ENCODE measurements at places on chromosomes 7 and 10. TPM values are rescaled to one million over a fixed set of nuclear protein-coding genes. Genes with fewer than 3 reads are reported as not detected.

The STEAP1B gene
- total RNA-seq = not detected

The SGCE gene
- total RNA-seq = 1.5 TPM

The CFAP69 gene
- total RNA-seq = not detected

The CHCHD3 gene
- total RNA-seq = 31.5 TPM

The LIPK gene
- not detected for total RNA-seq

The SLC16A12 gene
- total RNA-seq = not detected

The RARRES2 gene
- total RNA-seq = not detected

The MYH16 gene
- total RNA-seq = not detected

The PARD3 gene
- total RNA-seq = 0.79 TPM

The MLXIPL gene
- total RNA-seq = not detected

The CALHM3 gene
- total RNA-seq = not detected

DNA sequence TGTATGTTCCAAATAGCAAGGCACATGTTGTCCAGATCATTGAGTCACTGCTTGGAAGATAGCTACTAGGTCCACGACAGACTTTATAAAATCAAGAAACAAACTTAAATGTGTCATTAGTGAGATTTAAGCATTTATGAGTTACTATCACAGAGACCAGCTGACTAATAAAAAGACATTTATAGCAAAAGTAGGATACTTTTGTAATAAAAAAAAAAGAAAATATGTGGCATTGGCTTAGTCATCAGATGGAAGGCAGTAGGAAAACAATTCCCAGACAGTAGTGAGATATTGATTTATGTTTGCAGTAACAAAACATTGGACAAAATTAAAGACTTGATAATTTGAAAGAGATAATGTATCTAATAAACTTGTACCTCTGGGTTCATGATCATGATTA, 881.0 kb upstream of the LRRN3 start:
- DNase-seq = no peak

- no peak for DNase-seq
Observed at GRCh38 chr7:97149843-97150242, 32.3 kb downstream of the SDHAF3 start.

GRCh38 chr7:27992755-27993493, 187.7 kb downstream of the JAZF1 start:
- no peak for DNase-seq

GRCh38 chr7:115229401-115230105, 307.7 kb downstream of the MDFIC start:
- DNase-seq = peak; percentile 18

GRCh38 chr10:103277713-103278536, 987 bp downstream of the INA start:
- DNase-seq = no peak

GRCh38 chr7:131600085-131600881, 43.9 kb upstream of the PODXL start:
- no peak for DNase-seq

DNA sequence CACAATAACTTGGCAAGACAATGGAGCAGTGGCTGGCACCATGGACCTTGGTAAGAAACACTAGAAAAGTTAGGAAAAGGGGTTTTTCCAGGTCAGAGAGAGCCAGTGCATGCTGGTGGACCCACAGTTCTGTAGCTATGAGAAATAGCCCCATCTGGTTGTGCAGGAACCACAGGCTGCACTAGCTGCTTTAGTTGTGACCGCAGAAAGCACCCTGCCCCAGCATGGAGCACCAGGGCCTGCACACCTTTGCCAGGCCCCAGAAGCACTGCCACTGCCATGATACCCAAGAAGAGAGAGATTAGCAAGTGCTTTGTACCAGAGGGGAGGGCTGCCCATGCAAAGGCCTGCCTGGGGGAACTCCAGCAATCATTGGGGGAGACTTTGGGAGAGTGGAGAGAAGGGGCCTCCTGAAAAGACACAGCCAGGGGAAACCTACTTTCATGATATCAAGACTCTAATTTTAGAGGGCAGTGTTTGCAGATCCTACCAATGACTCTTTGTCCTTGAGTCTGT, 256.1 kb upstream of the C7orf33 start:
- no peak for DNase-seq

- no peak for DNase-seq
Observed at GRCh38 chr7:70303780-70304179, 705.5 kb downstream of the AUTS2 start.

DNA sequence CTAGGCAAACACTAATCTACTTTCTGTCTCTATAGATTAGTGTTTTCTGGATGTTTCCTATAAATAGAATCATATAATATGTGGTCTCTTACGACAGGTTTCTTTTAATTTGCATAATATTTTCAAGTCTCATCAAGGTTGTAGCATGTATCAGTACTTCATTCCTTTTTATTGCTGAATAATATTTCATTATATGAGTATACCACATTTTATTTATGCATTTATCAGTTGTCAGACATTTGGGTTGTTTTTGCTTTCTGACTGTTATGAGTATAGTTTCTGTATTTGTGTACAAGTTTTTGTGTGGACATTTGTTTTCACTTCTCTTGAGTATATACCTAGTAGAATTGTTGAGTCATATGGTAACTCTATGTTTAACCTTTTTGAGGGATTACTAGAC, 48.2 kb downstream of the SHOC2 start:
- DNase-seq = no peak

- no peak for DNase-seq
Observed at GRCh38 chr7:153401795-153402720, 642.5 kb downstream of the ACTR3B start.

DNA sequence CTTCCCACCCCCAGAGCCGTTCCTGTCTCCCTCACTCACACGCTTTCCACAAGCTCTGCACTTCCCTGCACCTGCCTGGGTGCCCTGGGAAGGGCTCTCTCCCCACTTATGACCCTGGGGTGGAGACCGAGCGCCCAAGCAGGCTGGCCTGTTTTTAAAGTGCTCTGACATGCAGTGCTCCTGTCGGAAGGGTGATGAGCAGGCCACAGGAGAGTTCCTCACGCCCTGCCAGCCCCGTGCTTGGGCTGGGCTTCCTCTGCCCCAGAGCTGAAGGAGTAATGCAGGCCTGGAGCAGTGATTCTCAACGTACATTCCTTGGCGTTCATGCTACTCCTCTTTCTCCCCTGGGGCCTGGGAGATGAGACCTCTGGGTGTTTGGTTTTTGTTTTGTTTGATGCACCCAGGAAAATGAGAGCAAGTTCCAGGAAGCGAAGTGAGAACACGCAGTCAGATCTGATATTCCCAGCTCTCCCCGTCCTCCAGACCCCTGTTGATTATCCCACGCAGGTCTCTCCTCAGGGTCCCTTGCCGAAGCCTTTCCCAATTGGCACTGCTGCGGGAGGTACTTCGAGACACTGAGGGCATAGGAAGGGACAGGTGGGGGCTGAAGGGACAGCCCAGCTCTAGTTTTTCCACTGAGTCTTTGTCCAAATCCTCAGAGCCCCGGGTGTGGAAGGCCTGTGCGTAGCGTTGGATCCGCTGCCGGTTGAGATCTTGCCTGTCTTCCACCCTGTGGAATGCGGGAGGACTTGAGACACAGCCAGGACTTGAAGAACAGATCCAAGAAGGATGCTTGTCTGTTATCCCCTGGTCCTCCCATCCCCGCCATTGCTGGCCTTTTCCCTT, 14.1 kb downstream of the TRPV6 start:
- DNase-seq = no peak

- DNase-seq = no peak
Observed at GRCh38 chr7:46107610-46108217, 186.6 kb upstream of the IGFBP3 start.

DNA sequence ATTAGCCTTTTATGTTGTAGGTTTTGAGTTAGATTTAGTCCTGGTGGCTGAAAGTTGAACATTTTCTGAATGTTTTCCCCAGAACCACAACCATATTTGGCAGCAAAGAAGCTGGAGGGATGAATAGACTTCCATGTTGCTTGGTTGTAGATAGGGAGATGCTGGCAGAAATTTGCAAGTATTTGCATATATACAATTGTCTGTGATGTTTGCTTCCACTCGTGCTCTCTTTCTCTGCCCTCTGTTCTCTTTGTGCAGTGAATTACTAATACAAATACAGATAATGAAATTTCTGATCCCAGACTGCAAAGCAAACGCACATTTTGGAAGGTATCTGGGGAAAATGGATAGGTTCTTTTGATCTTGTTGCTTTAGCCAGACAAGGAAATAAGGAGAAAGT, 96.1 kb downstream of the SNX10 start:
- DNase-seq = no peak

DNA sequence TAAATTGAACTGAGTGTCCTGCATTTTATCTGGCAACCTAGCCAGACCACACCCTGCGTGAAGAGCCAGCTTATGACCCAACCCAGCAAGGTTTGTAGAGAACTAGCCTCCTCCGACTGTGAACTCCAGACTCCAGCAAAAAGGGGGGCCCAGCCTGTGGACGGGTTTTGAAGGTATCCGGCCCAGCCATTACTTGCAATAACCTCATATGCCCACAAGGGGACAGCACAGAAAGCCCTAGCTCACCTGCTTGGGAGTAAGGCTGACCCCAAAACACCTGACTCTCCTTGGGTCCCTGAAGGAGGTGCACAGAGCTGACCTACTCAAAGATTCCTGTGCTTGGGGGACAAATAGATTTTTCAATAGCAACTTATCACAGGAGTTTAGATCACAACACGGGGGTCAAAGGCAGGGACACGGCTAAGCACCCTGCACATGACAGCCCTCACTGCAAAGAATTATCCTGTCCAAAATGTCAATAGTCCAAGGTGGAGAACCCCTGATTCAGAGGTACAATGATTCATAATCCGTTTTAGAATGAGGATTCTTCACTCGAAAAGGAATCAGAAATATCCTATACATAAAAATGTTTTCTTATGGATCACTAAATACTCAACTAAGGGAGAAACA, 4.6 kb downstream of the TRPV6 start:
- peak; percentile 30 for DNase-seq

- DNase-seq = peak; percentile 2
Observed at GRCh38 chr10:91410638-91411371, 661 bp downstream of the HECTD2 start.

GRCh38 chr10:21995557-21995956, 8.0 kb downstream of the DNAJC1 start:
- DNase-seq = no peak

GRCh38 chr7:154613811-154614210, 389.1 kb downstream of the PAXIP1 start:
- DNase-seq = no peak

GRCh38 chr7:157440346-157441022, 103.7 kb downstream of the DNAJB6 start:
- no peak for DNase-seq

DNA sequence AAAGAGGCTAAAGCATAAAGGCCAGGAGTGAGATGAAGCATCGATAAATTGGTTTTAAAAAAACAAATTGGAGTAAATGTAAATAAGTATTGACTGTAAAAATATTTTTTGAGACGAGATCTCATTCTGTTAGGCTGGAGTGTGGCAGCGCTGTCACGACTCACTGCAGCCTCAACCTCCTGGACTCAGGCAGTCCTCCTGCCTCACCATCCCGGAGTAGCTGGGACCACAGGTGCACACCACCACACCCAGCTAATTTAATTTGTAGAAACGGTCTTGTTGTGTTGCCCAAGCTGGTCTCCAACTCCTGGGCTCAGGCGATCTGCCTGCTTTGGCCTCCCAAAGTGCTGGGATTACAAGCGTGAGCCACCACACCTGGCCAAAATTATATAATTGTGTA, 17.8 kb downstream of the HNRNPA2B1 start:
- no peak for DNase-seq

GRCh38 chr7:54538122-54538521, 4.1 kb upstream of the VSTM2A start:
- DNase-seq = no peak

DNA sequence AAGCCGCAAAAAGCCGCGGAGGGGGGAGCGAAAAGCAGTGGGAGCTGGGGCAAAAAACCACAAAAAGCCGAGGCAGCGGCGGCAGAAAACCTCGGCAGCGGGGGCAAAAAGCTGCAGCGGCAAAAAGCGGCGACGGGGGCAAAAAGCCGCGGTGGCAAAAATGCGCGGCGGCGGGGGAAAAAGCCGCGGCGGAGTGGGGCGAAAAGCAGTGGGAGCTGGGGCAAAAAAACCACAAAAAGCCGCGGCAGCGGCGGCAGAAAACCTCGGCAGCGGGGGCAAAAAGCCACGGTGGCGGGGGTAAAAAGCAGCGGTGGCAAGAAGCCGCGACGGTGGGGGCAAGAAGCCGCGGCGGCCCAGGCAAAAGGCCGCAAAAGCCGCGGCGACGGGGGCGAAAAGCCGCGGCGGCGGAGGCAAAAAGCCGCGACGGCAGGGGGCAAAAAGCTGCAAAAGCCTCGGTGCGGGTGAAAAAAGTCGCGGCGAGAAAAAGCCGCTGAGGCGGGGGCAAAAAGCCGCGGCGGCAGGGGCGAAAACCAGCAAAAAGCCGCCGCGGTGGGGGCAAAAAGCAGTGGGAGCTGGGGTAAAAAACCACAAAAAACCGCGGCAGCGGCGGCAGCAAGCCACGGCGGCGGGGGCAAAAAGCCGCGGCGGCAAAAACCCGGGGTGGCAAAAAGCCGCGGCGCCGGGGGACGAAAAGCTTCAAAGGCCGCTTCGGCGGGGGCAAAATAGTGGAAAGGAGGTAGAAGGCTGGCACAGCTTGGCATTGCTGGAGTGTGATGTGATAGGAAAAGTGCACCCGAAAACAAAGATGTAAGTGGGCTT, 135.9 kb downstream of the ZNF92 start:
- peak; percentile 17 for DNase-seq

- DNase-seq = peak; percentile 87
Observed at GRCh38 chr10:133307776-133308420, 774 bp downstream of the TUBGCP2 start.

- no peak for DNase-seq
Observed at GRCh38 chr10:17523917-17524316, 69.5 kb upstream of the ST8SIA6 start.

DNA sequence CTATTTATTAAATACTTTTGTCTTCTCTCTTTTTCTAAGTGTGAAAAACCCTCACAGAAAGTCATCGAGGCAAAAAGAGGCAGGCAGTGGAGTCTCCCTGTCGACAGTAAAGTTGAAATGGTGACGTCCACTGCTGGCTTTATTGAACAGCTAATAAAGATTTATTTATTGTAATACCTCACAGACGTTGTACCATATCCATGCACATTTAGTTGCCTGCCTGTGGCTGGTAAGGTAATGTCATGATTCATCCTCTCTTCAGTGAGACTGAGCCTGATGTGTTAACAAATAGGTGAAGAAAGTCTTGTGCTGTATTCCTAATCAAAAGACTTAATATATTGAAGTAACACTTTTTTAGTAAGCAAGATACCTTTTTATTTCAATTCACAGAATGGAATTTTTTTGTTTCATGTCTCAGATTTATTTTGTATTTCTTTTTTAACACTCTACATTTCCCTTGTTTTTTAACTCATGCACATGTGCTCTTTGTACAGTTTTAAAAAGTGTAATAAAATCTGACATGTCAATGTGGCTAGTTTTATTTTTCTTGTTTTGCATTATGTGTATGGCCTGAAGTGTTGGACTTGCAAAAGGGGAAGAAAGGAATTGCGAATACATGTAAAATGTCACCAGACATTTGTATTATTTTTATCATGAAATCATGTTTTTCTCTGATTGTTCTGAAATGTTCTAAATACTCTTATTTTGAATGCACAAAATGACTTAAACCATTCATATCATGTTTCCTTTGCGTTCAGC, 43.4 kb downstream of the TARP start:
- DNase-seq = no peak
